ENCODE measurements at places on chromosomes 7 and 10. TPM values are rescaled to one million over a fixed set of nuclear protein-coding genes. Genes with fewer than 3 reads are reported as not detected.
A peak's percentile ranks its signal among the peaks of the same experiment; 100 is the strongest.

- DNase-seq = no peak
These were observed 49.6 kb upstream of the FZD8 start for GRCh38 chr10:35691522-35692236.

DNA sequence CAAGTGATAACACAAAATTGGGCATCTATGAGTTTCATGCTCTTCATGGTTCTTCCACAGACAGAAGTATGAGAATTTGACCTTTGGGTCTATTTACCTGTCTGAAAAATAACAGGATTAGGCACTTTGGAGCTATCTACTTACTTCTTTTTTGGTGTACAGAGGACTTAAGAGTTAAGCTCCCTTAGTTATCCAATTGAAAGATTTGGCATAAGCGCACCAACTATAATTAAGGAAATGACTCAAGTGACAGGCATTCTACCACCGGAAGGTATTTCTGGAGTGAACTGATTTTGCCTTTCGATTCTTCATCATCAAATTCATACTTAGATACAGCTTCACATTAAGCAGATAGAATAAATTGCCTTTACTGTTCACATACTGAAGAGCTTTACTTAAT, 43.9 kb downstream of the IFIT5 start:
- DNase-seq = no peak

DNA sequence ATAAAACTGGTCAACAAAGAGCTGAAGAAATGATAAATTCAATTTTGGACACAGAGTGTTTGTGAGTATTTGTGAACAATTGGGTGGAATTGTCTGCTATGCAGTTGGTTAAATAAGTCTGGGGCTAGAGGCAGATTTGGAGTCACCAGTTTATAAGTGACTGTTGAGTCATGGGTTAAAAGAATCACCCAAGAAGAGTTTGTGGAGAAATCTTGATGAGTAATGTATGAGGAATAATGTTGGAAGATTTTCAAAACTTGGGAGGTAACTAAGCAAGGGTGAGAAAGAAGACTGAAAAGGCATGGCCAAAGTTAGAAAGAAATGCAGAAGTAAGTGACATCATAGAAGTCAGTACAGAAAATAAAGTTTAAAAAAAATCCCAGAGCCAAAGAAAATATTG, 750.7 kb downstream of the MAGI2 start:
- DNase-seq = peak; percentile 4

The TAF5 gene
- polyA plus RNA-seq = 3.8 TPM

- no peak for DNase-seq
These were observed 79.8 kb upstream of the NME8 start for GRCh38 chr7:37768611-37769010.

GRCh38 chr7:132943645-132944044, 138.2 kb downstream of the CHCHD3 start:
- no peak for DNase-seq

Data from muscle of back (tissue), 13 donors.